WTC11 (cell line): ENCODE measurements at places on chromosomes 12 and 14. TPM values are rescaled to one million over a fixed set of nuclear protein-coding genes. Genes with fewer than 3 reads are reported as not detected.

GRCh38 chr12:117036547-117036946 lies 62.7 kb downstream of the TESC start:
- no peaks in the 10 kb centered on the region for H3K27me3 ChIP-seq
- H3K4me1 ChIP-seq = peaks cover 26% of the 10 kb centered on the region
- DNase-seq = no peak
- no peak overlapping the region for H3K27ac ChIP-seq

GRCh38 chr14:101736585-101736984 lies 24.9 kb upstream of the PPP2R5C start:
- H3K27ac ChIP-seq = no peak overlapping the region
- no peak for DNase-seq
- peaks cover 26% of the 10 kb centered on the region for H3K27me3 ChIP-seq
- no peak overlapping the region for H3K4me3 ChIP-seq
- H3K36me3 ChIP-seq = peaks cover 17% of the 10 kb centered on the region
- peaks cover 10% of the 10 kb centered on the region for H3K4me1 ChIP-seq

- no peaks in the 10 kb centered on the region for H3K36me3 ChIP-seq
- H3K27me3 ChIP-seq = no peaks in the 10 kb centered on the region; the same call in 1 of the 2 replicates
- no peak overlapping the region for H3K27ac ChIP-seq
- peaks cover 9% of the 10 kb centered on the region for H3K4me1 ChIP-seq
- H3K4me3 ChIP-seq = no peak overlapping the region
- DNase-seq = no peak
These were observed 445.8 kb downstream of the ATP23 start for GRCh38 chr12:58387199-58387598.

GRCh38 chr12:21607701-21608100 lies 3.1 kb upstream of the GYS2 start:
- H3K36me3 ChIP-seq = no peaks in the 10 kb centered on the region
- H3K4me1 ChIP-seq = peaks cover 7% of the 10 kb centered on the region
- no peaks in the 10 kb centered on the region for H3K27me3 ChIP-seq
- H3K27ac ChIP-seq = no peak overlapping the region
- no peak for DNase-seq
- H3K4me3 ChIP-seq = no peak overlapping the region

GRCh38 chr12:89038831-89039512 lies 313.3 kb downstream of the DUSP6 start:
- DNase-seq = no peak
- no peak overlapping the region for H3K27ac ChIP-seq
- H3K4me3 ChIP-seq = no peak overlapping the region
- H3K27me3 ChIP-seq = no peaks in the 10 kb centered on the region; the same call in 1 of the 2 replicates
- no peaks in the 10 kb centered on the region for H3K36me3 ChIP-seq
- peaks cover 20% of the 10 kb centered on the region for H3K4me1 ChIP-seq

GRCh38 chr12:111780166-111780565 lies 13.4 kb downstream of the ALDH2 start:
- H3K4me3 ChIP-seq = no peak overlapping the region
- H3K27me3 ChIP-seq = no peaks in the 10 kb centered on the region
- H3K27ac ChIP-seq = no peak overlapping the region
- H3K36me3 ChIP-seq = peaks cover 36% of the 10 kb centered on the region
- H3K4me1 ChIP-seq = peaks cover 11% of the 10 kb centered on the region

DNA sequence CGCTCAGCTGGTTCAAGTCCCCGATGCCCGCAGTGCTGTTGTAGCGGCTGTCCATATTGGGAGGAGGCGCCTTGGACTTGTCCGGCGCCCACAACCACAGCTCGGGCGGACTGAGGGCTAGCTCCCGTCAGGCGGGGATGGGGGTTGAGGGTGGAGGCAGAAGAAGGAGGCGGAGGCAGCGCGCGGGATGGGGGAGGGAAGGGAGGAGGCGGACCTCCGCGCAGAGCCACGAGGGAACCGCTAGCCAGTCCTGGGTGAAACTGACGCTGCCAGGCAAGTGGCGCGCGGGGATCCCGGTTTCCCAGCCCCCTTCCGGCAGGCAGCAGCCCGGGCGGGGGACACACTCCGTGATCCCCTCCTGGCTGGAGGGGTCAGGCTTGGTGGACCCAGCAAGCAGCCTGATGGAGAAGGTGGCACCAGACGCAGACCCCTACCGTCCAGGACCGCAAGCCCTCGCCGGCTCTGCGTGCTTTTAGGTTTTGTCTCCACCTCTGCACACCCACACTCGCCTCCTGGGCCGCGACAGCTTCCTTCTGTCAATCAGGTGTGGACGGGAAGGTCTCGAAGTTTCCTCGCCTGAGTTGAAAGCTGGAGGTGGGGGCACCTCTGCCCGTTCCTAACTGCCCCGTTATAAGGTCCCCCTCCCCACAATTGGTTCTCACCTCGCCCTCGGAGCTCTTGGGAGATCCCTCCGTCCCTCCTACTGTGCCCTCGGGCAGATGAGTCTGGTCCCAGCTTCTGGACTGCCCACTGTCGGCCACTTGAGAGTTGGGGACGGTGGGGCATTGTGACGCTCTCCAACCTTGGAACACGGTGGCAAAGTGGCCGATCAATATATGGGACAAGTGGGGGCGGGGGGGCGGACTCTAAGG lies at the start of gene CPNE8:
TSS of gene CPNE8 (minus strand) at position 112 of the 872 bp plus-strand sequence. CDS start at position 55, 57 bp downstream.
- peaks cover 4% of the 10 kb centered on the region for H3K27me3 ChIP-seq
- peak within 1 kb of the TSS; percentile 91 for H3K27ac ChIP-seq
- no peaks in the 10 kb centered on the region for H3K36me3 ChIP-seq
- DNase-seq = peak; percentile 63
- H3K4me1 ChIP-seq = peaks cover 19% of the 10 kb centered on the region

Gene KLRC2
- not detected in 3 replicates for total RNA-seq

- no peaks in the 10 kb centered on the region for H3K36me3 ChIP-seq
- no peak overlapping the region for H3K4me3 ChIP-seq
- H3K27ac ChIP-seq = no peak overlapping the region
These were observed 57.2 kb downstream of the EPS8 start for GRCh38 chr12:15731940-15732339.

Gene CCDC196
- not detected in 3 replicates for total RNA-seq
